ENCODE measurements at places on chromosomes 3 and 15.

DNA sequence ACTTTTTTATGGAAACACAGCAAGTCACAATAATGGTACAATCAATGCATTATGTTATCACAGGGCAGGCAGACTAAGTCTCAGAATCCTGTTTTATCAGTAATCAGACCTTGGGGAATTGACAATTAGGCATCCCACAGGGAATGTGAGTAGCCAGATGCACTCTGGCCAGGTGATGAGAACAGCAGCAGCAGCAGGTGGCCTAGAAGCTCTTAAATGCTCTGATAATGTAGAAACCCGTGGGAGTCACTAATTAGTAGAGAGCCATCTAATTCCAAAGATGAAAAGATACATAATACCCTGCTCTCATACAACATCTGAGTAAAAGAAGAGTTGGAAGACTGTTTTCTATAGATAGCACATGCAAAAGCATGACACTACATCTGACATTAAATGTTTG lies 12.6 kb downstream of the CEP152 start:
- DNase-seq: no peak

GRCh38 chr15:80870893-80871292 lies 91.7 kb downstream of the CEMIP start:
- DNase-seq: no peak

GRCh38 chr3:69532547-69533224 lies 146.8 kb upstream of the FRMD4B start:
- no peak for DNase-seq

DNA sequence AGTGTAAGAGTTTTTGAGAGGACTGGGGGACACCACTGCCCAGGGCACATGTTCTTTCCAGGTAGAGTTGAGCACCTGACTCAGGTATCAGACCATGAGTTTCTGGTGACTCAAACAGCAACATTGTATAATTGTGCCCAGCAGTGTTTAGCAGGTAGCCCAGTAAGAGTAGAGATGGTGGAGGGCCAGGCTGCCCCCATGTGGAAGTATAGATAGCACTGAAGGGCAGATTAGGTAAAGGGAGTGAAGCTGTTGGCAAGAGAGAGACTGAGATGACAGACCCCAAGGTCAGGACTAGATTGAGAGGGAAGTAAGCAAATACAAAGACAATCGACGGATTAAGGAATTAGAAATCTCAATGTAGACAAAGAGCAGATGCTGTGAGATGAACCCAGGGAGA lies 74.6 kb downstream of the TRIM42 start:
- no peak for DNase-seq

DNA sequence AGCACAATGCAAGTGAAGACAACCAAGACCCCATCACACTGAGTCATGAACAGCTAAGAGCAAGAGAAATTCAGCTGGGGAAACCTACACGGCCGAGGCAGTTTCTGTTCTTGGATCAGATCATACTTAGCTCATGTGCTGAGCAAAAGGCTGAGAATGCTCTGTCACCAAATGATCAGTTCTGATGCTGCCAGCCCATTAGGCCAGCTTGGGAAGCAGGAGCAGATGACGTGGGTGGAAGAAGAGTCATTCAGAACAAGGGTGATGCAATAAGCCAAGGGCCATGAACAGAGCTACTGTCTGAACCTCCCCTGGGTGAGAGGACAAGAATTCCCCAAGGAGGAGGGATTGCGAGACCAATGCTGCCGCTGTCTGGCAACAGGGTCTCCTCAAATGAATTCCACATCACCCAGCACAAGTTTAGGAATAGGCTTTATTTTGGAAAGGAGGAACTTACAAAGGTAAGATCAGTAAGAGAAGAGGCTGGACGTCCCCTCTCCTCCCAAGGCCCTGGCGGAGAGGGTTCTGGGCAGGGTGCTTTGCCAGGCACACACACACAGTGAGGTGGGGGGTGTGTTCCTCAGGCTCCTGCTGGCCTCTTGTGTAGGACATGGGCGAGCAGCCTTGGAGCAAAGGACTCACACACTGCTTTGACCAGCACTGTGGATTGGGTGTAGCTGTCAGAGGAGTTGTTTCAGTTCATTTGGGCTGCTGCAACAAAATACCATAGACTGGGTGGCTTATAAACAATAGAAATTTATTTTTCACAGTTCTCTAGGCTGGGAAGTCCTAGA lies 65.6 kb upstream of the CTXND1 start:
- DNase-seq: peak; percentile 85

GRCh38 chr3:137172728-137173127 lies 214.9 kb downstream of the IL20RB start:
- DNase-seq: no peak

DNA sequence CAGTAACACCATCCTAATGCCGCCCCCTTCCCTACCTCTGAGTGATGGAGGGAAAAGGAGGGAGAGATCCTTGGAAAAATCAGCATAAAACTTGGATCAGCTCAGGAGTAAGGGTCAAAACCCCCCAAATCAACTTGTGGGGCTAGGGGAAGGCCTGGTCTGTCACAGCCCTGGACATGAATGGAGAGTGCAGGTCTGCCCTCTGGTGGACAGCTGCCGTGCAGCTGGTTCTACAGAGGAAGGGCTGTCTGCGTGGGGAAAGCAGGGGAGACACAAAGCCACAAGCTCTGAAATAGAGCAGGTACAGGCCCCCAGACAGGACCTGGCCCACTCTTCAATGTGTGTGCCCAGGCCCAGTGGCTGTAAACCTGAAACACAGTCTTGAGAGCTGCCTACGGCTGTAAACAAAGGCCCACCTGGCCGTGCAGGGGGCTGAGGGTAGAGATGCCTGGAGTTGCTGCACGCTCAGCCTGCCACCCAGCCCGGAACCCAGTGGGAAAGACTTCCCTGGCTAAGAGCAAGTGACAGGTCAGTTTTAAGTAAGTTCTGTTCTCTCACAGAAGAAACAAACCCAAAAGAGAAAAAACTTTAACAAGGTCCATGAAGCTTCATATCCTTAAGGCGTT lies 16.4 kb downstream of the CLK3 start:
- peak; percentile 80 for DNase-seq

DNA sequence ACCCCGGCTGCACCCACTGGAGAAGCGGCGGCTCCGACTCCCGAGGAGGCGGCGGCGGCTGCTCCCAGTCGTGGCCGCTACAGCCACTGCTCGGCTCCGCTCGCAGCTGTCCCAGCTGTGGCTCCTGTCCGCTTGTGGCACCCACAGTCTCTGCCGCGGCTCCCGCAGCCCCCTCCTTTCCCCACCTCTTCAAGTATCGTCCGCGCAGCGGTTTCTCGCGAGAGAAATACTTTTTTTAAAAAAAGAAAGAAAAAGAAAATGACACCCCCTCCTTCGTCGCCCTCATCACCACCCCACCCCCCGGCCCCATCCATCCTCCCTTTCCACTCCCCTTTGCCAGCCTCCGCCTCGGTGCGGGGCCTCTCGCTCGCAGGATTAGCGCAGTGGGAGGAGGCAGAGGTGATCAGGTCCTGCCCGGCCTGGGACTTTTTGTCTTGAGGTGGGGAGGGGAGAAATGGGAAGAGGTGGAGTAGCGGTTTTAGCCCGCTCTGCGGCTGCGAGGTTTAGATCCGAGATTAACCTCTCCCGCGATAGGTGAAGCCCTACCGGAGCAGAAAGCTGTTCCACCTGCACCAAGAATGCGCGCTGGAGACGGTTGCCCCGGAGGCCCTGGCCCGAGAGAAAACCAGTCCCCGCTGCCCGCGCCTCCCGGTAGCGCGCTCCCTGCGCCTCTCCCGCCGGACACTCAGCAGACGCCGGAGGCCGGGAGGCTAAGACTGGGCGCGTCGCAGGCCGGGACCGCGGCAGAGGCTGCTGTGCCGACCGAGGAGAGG lies at the start of gene FBN1:
Gene FBN1 (minus strand): TSS at position 152 of the 773 bp plus-strand sequence. CDS start 940 bp downstream, outside the sequence.
- peak; percentile 94 for DNase-seq

DNA sequence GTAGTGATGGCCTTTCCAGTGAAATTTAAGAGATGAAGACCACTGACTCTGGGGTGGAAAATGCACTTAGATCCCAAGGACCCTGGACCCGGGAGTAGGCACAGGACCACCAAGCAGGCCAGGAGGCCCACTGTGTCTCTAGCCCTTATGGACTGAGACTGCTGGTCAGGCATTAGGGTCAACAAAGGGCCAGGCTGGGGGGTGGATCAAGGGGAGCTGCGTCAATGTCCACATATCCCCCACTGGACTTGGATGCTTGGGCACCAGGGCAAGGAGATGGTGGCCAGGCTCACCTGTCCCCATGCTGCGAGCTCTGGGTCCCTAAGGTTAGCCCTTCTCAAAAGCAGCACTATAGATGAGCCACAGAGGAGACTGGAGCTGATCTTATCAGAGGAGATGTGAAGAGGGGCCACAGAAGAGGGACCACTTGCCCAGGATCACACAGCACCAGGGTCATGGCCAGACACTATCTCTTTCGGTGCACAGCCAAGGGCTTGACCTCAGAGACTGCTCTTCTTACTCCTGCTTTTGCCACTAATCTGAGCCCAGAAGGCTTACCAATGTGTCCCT lies 14.7 kb downstream of the RAB6B start:
- no peak for DNase-seq

- no peak for DNase-seq
Measured at GRCh38 chr15:69669446-69669845, 216.8 kb downstream of the RPLP1 start.

- DNase-seq: no peak
Measured at GRCh38 chr3:62922326-62922725, 47.1 kb upstream of the CADPS start.

DNA sequence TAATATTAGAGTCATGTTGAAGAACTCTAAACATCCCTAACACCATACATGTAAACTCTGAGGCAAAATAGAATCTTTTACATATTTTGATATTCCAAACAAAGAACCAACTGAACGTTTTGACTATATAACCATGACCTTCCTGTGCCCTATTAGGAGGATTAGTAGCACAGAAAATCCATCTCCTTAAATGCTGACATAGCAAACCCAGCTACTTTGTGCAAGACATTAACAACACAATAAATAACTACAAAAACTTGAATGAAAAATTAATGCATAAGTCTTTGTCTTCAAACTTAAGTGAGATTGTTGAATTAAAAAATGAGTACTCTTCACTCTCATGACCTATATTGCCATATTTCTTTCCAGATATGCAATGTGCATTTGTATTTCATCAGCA lies 450.0 kb upstream of the PDZRN3 start:
- no peak for DNase-seq

GRCh38 chr3:88219138-88219792 lies 69.5 kb downstream of the C3orf38 start:
- DNase-seq: peak; percentile 32

DNA sequence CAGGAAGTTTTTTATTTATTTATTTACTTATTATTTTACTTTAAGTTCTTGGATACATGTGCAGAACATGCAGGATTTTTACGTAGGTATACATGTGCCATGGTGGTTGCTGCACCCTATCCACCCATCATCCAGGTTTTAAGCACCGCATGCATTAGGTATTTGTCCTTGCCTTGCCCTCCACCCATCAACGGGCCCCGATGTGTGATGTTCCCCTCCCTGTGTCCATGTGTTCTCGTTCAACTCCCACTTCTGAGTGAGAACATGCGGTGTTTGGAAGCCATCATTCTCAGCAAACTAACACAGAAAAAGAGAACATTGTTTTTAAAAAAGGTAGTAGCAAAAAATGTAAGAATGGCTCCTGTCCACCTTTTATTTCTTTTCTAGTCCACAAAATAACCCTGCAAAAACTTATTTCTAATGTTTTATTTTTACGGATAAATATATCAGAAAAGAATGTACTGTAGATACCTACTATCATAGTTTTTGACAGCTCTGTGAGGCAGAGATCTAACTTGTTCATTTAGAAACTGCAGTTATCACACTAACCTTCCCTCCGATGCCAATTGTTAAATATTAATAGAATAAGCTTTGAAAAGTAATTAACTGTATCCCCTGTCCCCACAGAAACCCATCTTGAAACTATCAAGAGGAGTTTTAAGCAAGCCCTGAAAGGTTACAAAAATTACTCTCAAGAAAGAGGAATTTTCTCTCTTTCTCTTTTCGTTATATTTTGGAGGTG lies 189.2 kb downstream of the LPP start:
- DNase-seq: no peak

GRCh38 chr15:78928616-78929093 lies 16.2 kb downstream of the CTSH start:
- no peak for DNase-seq

DNA sequence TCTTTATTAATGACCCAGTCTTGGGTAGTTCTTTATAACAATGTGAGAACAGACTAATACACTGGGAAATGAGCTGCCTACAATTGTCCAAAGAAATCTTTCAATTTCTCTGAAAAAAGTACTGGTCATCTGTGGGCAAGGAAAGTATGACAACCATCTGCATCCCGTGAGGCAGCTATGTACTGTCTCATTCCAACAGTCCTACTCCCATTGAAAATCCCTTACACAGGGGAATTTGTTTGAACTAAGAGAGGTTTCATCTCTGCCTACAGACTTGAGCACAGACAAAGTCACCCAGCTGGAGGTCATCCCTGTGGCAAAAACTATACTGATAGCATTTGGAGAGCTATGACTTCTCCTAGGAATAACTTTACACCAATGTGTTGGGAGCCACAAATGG lies 27.1 kb downstream of the SHC4 start:
- DNase-seq: peak; percentile 66

- DNase-seq: no peak
Measured at GRCh38 chr15:61712129-61712759, 348.0 kb downstream of the VPS13C start.

- DNase-seq: no peak
Measured at GRCh38 chr3:7204848-7205156, 343.9 kb downstream of the GRM7 start.

DNA sequence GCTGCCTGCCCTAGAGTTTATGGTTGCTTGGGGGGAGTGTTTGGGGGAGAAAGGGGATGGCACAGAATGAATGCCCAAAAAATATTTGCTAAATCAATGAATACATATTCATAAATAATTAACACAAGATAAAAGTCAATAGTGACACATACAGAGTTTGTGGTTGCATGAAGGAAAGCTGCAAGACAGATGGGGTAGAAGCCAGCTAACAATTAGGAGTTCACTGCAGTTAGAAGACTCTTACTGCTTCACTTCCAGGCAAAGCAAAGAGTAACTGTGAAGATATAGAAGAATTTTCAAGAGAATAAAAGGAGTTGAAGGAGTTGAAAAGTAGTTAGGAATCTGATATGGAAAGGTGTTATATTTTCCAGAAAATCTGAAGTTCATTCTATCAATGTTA lies 72.4 kb downstream of the ZNF280D start:
- no peak for DNase-seq
